ENCODE measurements at places on chromosomes 3 and 15.
A peak's percentile ranks its signal among the peaks of the same experiment; 100 is the strongest.

GRCh38 chr3:94990952-94991705 lies 928.3 kb downstream of the NSUN3 start:
- DNase-seq: no peak

DNA sequence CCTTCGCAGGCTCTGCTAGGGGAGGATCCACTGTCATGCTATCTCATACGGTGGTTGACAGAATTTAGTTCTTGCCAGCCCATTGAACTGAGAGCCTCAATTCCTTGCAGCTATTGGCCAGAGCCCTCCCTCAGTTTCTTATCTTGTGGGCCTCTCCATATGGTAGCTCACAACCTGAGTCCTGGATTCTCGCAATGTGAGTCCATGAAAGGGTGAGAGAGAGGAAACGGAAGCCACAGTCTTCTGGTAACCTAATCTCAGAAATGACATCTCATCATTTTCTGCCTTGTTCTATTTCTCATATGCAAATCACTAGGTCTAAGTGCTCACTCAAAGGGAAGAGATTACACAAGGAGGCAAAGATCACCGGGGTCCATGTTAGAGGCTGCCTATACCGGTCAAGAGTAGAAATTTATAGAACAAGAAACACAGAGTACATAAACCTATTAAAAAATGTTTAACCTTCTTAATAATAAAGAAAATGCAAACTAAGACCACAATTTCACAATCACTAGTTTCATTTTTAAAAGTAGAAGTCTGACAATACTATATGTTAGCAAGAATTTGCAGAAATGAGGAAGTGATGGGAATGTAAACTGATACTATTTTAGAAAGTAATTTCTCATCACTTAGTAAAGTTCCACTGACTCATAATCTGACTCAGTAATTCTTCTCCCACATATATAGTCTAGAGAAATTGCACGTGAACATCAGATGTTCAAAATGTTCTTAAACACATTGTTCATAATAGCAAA lies 378.4 kb upstream of the AGTR1 start:
- DNase-seq: peak; percentile 88

DNA sequence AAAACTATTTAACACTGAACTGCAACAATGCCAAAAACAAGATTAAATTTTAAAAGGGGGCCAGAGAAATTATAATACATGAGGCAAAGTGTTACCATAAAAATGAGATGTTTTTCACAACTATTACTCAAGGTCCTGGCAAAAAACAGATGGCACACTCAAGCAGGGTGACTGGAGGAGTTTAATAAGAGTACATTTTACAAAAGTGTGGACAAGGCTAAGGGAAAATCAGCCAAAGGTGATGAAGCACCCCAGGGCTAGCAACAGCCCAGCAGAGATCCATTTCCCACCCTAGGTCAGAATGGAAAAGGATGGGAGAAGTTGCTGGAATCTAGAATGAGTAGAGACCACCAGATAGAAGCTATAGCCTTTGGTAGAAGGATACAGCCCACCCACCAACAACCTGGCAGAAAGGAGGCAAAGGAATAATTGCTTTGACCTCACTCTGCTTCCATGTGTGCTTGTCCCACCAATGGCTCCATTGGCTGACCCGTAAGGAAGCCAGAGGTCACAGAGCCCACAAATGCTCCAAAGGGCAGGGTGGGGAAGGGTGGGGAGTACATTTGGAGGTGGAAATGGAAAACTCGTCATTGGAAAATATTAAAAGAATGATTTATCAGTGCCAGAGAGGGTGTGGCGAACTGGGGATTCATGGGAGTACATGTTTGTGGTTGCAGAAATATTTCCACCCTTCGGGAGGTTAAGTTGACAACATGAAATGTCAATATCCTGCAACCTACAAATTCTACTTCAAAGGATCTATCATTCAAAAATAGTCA lies 161.0 kb upstream of the UBE2E2 start:
- peak; percentile 37 for DNase-seq

DNA sequence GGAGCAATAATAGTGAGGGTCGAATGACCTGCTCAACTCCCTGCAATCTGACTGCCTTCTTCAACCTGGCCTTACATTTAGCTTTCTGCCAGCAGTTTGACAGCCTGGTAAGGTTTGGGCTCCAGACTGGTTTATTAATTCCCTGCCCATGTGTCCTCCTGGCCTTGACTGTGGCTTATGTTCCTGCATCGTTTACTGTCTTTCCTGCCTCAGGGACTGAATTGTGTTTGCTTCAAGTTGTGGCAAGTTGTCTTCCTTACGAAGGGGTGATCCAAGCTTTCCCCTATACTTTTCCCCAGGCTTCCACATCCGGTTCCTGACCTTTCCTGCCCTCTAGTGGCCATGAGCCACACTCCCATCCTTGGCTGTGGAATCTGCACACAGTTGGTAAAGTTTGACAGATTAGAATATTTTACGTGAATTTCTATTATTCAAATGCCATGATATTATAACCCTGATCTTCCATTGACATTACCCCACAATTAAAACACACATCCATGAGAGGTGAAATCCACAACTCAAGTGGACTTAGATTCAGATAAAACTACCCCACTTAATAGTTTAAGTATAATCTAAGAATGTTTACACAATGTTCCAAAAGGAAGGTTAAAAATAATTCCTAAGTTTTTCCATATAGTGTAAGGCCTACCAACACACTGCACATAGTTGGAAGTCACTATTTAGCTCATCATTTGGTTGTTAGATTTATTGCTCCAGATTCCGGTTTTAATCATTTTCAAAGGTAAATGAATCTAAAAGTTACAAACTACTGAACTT lies 95.7 kb downstream of the NEDD4 start:
- DNase-seq: peak; percentile 66

DNA sequence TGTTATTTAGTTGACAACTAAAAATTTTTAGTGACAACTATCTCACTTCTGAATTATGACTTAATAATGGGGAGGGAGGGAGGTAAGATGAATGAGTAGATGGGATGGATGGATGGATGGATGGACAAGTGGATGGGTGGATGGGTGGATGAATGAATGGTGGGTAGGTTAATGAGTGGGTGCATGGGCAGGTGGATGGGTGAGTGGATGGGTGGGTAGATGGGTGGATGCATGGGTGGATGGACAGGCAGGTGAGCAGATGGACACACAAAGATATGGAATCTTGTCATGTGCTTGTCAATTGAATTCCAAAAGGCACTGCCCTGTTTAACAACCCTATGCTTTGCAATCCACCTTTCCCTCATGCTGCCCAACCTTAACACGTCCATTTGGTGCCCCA lies 41.5 kb downstream of the KLHL25 start:
- no peak for DNase-seq

DNA sequence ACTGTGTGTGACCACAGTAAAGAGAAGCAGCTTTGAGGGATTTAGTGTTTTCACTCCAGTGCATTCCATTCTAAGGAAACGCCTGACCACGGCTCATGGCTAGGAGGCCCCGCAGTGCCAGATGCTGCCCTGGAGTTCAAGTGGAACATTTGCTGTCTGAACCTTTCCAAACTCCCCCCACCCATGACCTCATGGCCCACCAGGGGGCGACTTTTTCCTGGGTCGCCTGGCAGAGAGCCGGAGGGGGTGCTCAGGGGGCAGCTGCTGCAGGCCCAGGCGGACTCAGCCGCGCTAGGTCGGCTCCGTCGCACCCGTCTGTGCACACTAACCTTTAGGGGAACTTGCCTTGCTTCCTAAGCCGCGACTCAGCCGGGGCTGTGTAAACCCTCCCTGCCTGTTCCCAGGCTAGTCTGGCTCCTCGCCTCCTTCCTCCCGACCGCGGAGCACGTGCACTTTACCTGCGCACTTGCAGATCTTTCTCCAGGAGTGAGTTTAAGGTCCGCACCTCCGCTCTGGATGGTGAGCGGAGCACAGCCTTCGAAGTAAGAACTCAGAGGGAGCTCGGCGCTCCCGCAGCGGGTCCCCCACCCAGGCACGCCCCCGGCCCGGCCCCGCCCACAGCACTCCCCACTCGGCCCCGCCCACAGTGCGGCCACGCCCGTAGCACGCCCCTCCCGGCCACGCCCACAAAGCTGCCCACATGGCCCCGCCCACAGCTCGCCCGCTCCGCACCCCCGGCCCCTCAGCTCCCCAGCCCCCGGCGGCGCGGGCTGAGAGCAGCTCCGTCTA lies at the start of gene OCA2:
Gene OCA2 (minus strand): TSS at position 550 of the 789 bp plus-strand sequence. CDS start 17,441 bp downstream, outside the sequence.
- DNase-seq: peak; percentile 59

DNA sequence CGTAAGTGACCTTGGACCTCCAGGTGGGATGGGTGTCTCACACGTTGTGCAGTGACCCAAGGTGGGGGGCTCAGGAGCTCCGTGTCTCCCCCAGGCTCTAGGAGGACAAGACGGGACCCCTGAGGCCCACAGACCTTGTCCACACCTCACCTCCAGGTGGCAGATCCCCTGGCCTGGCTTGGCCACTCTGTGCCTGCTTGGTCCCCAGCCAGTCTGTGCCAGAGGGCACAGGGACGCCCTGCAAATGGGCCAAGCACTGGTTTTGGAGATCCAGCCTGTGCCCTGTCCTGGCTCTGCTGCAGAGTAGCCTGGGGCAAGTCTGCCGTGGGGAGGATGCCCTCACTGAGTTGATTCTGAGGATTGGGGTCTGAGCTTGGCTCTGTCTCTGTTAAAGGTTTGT lies 14.0 kb downstream of the SLC6A6 start:
- no peak for DNase-seq

DNA sequence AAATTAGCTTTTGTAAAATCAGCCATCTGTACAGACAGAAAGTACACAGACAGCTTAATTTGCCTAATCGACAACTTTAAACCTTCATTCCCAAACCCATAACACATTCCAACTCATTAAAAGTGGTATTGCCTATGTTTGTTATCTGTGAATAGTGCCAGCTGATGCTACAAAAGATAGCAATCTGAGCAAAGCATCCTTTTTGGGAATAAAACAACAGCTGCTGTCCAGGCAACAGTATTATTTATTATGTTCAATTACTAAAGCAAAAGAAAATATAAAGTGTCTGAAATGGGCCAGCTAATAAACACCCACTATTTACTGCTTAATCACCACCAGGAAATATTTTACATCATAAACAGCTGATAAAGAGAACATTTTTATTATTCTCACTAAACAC lies 134.8 kb upstream of the ABI3BP start:
- no peak for DNase-seq

DNA sequence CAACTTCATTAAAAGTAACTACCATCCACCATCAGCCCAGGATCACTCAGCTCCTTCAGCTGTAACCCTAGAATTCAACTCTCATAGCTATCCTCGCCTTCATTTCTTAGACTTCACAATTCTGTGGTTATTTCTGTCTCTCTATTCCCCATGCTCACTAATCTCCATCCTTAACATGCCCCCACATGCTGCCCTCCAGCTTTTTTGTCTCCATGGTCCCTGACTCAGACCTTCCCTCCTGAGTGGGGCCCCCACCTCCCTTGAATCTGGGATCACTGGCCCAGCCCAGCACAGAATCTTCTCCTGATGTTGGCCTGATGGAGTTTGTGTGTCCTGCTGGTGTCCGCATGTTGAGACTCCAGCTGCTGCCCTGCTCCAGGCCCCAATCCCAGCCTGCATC lies 41.7 kb downstream of the CHST14 start:
- no peak for DNase-seq

Data from GM23248 (cell line).